ENCODE measurements at places on chromosomes 3 and 15. TPM values are rescaled to one million over a fixed set of nuclear protein-coding genes. Genes with fewer than 3 reads are reported as not detected.

Gene LYSMD2
- 14.3 TPM for total RNA-seq

Gene AZI2
- total RNA-seq: 177 TPM

Gene GALNT15
- total RNA-seq: 10.2 TPM

Gene UBL7
- total RNA-seq: 56.4 TPM

Gene ABI3BP
- total RNA-seq: 3.1 TPM

Gene NOX5
- total RNA-seq: 1.4 TPM

Measured in MCF 10A (cell line).